ENCODE measurements at places on chromosomes 12 and 14.
A peak's percentile ranks its signal among the peaks of the same experiment; 100 is the strongest.

- no peaks in the 10 kb centered on the region for H3K4me1 ChIP-seq
- DNase-seq: no peak
- H3K27ac ChIP-seq: no peak overlapping the region
- H3K27me3 ChIP-seq: no peaks in the 10 kb centered on the region
- no peak overlapping the region for H3K4me3 ChIP-seq
Measured at GRCh38 chr12:115046805-115047204, 362.8 kb upstream of the TBX3 start.

DNA sequence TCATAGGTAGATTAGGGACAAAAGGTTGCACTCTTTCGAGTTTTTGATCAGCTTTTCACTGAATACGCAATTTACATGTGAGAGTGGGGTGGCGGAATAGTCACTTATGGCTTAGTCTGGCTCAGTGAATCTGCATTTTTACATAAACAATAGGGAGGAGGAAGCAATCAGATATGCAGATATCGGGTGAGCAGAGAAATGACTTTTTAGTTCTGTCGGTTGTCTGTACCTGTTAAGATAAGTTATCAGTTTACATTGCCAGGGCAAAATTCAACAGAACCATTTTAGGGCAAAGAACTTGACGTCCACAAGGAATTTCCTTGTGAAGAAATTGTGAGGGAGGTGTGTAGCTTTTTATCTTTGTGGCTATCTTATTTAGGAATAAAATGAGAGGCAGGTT lies 15.4 kb upstream of the EGLN3 start:
- H3K27ac ChIP-seq: no peak overlapping the region
- H3K4me1 ChIP-seq: no peaks in the 10 kb centered on the region
- H3K27me3 ChIP-seq: no peaks in the 10 kb centered on the region
- no peak for DNase-seq
- H3K36me3 ChIP-seq: no peaks in the 10 kb centered on the region

DNA sequence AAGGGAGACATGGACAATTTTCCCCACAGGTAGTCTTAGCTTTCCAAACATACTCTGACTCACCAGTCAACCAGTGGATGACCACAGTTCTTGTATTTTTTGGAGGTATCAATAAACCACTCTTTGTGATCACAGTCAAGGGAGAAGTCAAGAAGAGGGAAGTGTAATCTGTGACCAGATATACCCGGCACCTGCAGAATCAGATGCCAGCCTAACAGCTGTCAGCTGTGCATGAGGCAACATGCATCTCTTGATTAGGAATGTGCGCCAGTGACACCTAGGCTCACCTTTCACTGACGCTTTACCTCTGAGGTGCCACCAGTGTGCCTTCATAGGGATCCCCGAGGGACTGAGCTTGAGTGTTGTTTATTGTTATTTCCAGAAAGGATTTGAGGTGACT lies 20.0 kb downstream of the PROX2 start:
- H3K36me3 ChIP-seq: no peaks in the 10 kb centered on the region
- no peak for DNase-seq
- no peaks in the 10 kb centered on the region for H3K27me3 ChIP-seq
- no peak overlapping the region for H3K27ac ChIP-seq

DNA sequence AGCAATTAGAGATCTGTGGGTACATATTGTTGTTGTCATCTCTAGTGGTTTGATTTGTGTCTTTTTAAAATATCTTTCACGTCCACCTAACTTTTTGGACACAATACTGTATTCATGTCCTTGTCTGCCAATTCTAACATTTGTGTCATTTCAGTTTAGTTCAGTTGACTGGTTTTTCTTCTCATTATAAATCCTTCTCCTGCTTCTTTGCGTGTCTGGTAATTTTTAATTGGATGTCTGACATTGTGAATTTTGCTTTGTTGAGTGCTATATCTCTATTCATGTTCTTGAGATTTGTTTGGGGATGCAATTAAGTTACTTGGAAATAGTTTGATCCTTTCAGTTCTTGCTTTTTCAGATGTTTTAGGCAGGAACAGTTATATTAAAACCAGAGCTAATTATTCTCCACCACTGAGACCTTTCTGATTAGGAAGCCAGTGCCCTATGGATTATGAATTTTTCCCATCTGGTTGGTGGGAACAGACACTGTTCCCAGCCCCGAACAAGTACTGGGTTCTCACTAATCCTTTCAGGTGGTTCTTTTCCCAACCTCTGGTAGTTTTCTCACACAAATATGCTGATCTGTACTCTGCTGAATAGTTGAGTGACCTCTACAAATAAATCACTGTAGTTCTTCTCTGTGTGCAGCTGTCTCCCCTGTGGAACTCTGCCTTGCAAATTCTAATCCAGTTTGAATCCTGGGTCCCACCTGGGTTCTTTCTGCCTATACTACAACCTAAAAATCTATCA lies 91.1 kb upstream of the DYNC1H1 start:
- peak overlapping the region; percentile 53 for H3K27ac ChIP-seq
- H3K4me1 ChIP-seq: peaks cover 47% of the 10 kb centered on the region
- DNase-seq: no peak

- no peak for DNase-seq
- no peaks in the 10 kb centered on the region for H3K36me3 ChIP-seq
- H3K27ac ChIP-seq: no peak overlapping the region
- H3K27me3 ChIP-seq: no peaks in the 10 kb centered on the region
- H3K4me3 ChIP-seq: no peak overlapping the region
Measured at GRCh38 chr12:90274407-90274806, 565.8 kb upstream of the ATP2B1 start.

DNA sequence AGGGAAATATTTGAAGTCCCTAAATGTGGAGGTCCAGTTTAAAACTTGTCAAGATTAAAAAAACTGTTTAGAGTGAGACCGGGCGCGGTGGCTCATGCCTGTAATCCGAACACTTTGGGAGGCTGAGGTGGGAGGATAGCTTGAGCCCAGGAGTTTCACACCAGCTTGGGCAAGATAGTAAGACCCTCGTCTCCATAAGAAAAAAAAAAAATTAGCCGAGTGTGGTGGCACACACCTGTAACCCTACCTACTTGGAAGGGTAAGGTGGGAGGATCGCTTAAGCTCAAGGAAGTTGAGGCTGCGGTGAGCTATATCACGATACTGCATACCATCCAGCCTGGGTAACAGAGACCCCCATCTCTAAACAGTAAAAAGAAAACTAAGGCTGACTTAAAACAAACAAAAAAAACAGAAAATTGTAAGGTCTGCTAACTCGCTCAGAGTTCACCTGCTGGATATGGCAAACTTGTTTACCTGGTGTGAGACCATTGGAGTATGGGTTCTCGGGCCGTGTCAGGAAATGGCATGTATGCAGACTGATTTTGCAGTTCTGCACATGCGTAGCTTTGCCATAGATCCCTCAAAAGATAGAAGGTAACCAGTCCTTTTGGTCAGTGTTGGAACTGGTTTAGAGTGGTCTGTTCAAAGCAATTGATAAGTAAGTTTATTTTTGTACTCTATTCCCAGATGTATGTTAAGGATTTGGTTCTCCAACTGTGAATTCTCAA lies 2.1 kb downstream of the RNF10 start:
- H3K4me3 ChIP-seq: peak overlapping the region; percentile 94
- H3K36me3 ChIP-seq: peaks cover 9% of the 10 kb centered on the region
- peak; percentile 69 for DNase-seq
- no peaks in the 10 kb centered on the region for H3K27me3 ChIP-seq
- H3K27ac ChIP-seq: peak overlapping the region; percentile 90
- H3K4me1 ChIP-seq: peaks cover 68% of the 10 kb centered on the region

- H3K4me3 ChIP-seq: no peak overlapping the region
- H3K4me1 ChIP-seq: no peaks in the 10 kb centered on the region
- no peak for DNase-seq
- H3K27me3 ChIP-seq: no peaks in the 10 kb centered on the region
- H3K36me3 ChIP-seq: no peaks in the 10 kb centered on the region
Measured at GRCh38 chr14:25658988-25659387, 609.0 kb upstream of the STXBP6 start.

- no peak for DNase-seq
- no peak overlapping the region for H3K4me3 ChIP-seq
- no peaks in the 10 kb centered on the region for H3K36me3 ChIP-seq
- H3K27me3 ChIP-seq: no peaks in the 10 kb centered on the region
- no peaks in the 10 kb centered on the region for H3K4me1 ChIP-seq
Measured at GRCh38 chr12:116434155-116435011, 124.8 kb upstream of the MAP1LC3B2 start.

- H3K4me1 ChIP-seq: no peaks in the 10 kb centered on the region
- no peak overlapping the region for H3K27ac ChIP-seq
- no peaks in the 10 kb centered on the region for H3K27me3 ChIP-seq
- DNase-seq: no peak
Measured at GRCh38 chr12:113366827-113367226, 8.4 kb downstream of the PLBD2 start.

GRCh38 chr14:82447586-82447985 lies 913.9 kb upstream of the SEL1L start:
- H3K36me3 ChIP-seq: no peaks in the 10 kb centered on the region
- H3K27me3 ChIP-seq: no peaks in the 10 kb centered on the region
- H3K4me1 ChIP-seq: no peaks in the 10 kb centered on the region
- H3K4me3 ChIP-seq: no peak overlapping the region
- no peak for DNase-seq
- no peak overlapping the region for H3K27ac ChIP-seq

DNA sequence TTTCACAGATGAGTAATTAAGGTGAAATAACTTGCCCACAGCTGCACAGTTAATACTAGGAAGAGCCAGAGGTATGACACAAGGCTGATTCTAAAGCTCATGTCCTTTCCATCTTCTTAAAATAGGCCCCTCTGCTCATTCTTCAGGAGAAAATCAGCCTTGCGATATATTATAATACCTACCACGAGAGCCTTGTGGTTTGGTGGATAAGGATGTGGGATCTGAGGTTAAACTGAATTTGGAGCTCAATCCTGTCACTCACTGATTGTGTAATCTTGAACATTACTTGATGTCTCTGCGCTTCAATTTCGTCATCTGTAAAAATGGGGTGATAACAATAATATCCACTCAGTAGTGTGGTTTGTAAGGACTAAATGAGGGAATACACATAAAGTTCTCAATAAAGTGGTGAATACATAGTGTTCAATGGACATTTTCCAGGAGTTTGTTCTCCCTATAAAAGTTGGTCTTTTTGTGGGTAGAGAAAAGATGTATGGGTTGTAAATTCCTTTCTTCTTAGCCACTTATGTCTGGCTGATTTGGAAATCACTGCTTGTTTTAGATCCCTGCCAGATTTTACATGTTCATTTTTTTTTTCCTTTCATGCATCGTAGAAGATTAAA lies 25.1 kb upstream of the ATP2B1 start:
- no peaks in the 10 kb centered on the region for H3K36me3 ChIP-seq
- peaks cover 1% of the 10 kb centered on the region for H3K27me3 ChIP-seq
- no peak for DNase-seq
- peaks cover 5% of the 10 kb centered on the region for H3K4me1 ChIP-seq

- H3K27ac ChIP-seq: no peak overlapping the region
- DNase-seq: no peak
- no peaks in the 10 kb centered on the region for H3K36me3 ChIP-seq
- H3K4me1 ChIP-seq: no peaks in the 10 kb centered on the region
- no peaks in the 10 kb centered on the region for H3K27me3 ChIP-seq
Measured at GRCh38 chr14:33857650-33858049, 93.2 kb downstream of the EGLN3 start.

GRCh38 chr14:99758121-99758821 lies 34.9 kb upstream of the EML1 start:
- H3K36me3 ChIP-seq: no peaks in the 10 kb centered on the region
- no peak overlapping the region for H3K4me3 ChIP-seq
- no peak for DNase-seq
- H3K4me1 ChIP-seq: no peaks in the 10 kb centered on the region
- no peaks in the 10 kb centered on the region for H3K27me3 ChIP-seq
- no peak overlapping the region for H3K27ac ChIP-seq

GRCh38 chr14:97850886-97851285 lies 1053.7 kb downstream of the VRK1 start:
- no peak overlapping the region for H3K27ac ChIP-seq
- H3K27me3 ChIP-seq: no peaks in the 10 kb centered on the region
- no peak overlapping the region for H3K4me3 ChIP-seq

Measured in CD4-positive, CD25-positive, alpha-beta regulatory T cell (primary cell).